ENCODE measurements at places on chromosomes 1 and 21. TPM values are rescaled to one million over a fixed set of nuclear protein-coding genes. Genes with fewer than 3 reads are reported as not detected.

DNA sequence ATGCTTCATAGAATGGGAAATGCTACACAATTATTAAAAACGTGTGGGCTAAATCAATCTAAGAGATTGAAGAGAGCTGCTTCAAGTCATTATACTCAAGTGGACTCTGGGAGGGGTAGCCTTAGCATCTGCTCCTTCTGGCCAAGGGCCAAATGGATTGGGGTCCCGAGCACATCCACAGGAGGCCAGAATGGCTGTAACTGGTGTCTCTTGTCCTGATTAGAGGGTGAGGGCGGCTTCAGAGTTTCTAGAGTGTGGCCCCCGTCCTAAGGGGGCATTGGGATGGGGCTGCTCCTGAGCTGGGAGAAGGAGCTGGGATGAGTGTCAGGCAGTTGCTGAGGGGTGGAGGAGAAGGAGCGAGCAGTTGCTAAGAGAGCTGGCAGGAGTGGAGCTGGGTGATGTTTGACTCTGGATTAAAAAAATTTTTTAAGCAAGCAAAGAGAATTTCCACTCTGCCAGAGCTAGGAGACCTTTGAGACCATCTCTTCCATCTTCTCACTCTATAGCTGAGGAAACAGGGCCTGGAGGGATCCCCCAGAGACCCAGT lies 71.3 kb upstream of the TLR5 start:
- no peak overlapping the region for H3K4me3 ChIP-seq
- no peaks in the 10 kb centered on the region for H3K27me3 ChIP-seq
- no peaks in the 10 kb centered on the region for H3K4me1 ChIP-seq
- H3K36me3 ChIP-seq = no peaks in the 10 kb centered on the region

Gene INSRR
- total RNA-seq = 0.54 TPM

Gene TMEM82
- total RNA-seq = not detected

DNA sequence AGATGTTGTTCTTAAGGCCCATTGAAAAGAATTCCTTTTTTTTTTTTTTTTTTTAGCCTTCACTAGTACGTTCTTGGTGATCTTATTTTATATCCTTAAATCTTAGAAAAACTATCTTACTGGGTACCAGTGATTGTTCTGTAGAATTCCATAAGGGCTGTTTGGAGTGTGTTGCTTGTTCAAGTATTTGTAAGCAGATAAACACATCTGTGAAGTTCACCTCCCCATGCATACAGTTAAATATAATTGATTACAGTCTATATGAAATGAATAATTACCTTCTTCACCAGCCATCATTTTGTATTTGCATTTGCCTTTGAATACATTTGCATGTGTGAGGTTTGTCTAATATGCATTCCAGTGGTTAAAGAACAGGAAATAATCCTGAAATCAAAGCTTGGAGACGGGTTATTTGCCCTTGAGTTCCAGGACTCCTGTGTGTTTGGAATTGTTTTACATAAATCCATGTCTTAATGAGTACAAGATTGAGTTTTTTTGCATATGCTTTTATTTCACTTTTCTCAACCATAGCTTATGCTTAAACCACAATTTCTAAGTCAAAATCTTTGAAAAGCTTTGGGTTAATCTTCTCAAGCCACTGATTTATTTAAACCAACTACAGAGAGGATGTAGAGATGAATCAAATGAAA lies 73.1 kb downstream of the VPS13D start:
- H3K4me3 ChIP-seq = no peak overlapping the region
- H3K27ac ChIP-seq = no peak overlapping the region
- H3K27me3 ChIP-seq = no peaks in the 10 kb centered on the region
- DNase-seq = no peak
- peaks cover 33% of the 10 kb centered on the region for H3K36me3 ChIP-seq

DNA sequence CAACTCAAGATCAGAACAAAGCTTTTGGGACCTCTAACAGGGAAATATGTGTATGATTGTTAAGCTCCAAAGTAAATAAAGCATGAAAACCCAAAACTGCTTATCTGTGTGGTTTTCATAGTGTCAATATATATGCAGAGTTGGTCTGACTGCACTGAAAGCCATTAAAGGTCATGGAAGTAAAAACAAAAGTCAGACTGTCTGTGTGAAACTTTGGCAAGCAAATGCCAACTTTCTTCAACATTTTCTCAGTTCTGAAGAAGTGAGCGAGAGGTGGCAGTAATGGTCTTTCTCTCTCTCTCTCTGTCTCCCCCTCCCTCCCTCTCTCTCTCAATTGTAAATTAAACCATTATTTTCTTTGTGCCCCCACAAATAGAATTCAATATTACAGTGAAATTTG lies 100.1 kb upstream of the S1PR1 start:
- peaks cover 1% of the 10 kb centered on the region for H3K36me3 ChIP-seq
- peak overlapping the region; percentile 80 for H3K27ac ChIP-seq
- peak; percentile 59 for DNase-seq
- peak overlapping the region; percentile 33 for H3K4me3 ChIP-seq
- peaks cover 64% of the 10 kb centered on the region for H3K4me1 ChIP-seq

GRCh38 chr1:22416555-22417454 lies 34.8 kb upstream of the ZBTB40 start:
- H3K4me3 ChIP-seq = no peak overlapping the region
- H3K27ac ChIP-seq = no peak overlapping the region
- peak; percentile 82 for DNase-seq
- H3K4me1 ChIP-seq = peaks cover 5% of the 10 kb centered on the region
- H3K27me3 ChIP-seq = peaks cover 36% of the 10 kb centered on the region

Gene TINAGL1
- not detected for total RNA-seq

Gene GJA9
- total RNA-seq = not detected

DNA sequence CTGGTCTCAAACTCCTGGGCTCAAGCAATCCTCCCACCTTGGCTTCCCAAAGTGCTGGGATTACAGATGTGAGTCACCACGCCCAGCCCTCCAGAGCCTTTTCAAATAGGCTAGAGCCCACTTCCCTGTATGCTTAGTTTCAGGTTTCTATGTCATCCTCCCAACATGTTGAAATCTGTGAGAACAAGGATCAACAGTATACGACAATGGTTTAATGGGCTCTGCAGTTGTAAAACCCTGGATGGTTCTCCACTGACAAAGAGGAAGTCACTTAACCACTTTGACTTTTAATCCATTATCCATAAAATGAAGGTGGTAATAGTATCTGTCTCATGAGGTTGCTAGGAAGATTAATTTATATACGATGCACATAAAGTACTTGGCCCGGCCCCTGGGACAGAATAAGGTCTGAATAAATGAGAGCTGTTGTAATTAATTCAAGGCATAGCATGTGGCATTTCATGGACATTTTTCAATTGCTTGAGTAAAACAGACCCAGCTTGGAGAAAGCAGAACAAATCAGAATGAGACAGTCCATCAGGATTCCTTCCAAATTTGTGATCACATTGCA lies 113.9 kb upstream of the ZNF648 start:
- no peaks in the 10 kb centered on the region for H3K36me3 ChIP-seq
- peaks cover 7% of the 10 kb centered on the region for H3K4me1 ChIP-seq
- DNase-seq = no peak
- H3K4me3 ChIP-seq = no peak overlapping the region

DNA sequence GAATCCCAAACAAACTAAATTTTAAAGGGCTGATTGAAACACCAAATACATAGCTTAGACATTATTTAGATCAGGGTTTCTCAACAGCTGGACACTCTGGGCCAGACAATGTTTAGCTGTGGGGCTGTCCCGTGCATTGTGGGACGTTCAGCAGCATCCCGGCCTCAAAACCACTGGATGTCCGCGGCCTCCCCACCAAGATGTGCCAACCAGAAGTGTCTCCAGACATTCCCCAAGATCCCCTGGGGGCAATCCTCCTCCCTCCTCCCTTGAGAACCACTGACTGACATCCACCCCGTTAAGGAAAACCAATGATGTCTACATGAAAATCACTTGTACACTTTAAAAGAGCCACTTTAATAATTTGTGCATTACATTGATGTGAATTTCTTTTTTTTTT lies 38.4 kb downstream of the CLSTN1 start:
- no peaks in the 10 kb centered on the region for H3K27me3 ChIP-seq
- peaks cover 3% of the 10 kb centered on the region for H3K36me3 ChIP-seq
- peaks cover 28% of the 10 kb centered on the region for H3K4me1 ChIP-seq
- H3K27ac ChIP-seq = no peak overlapping the region
- no peak overlapping the region for H3K4me3 ChIP-seq
- no peak for DNase-seq

GRCh38 chr1:190477762-190478148 lies at the start of gene BRINP3:
Gene BRINP3 (minus strand): TSS chr1:190477864.
- H3K27me3 ChIP-seq = peaks cover 25% of the 10 kb centered on the region
- peaks cover 1% of the 10 kb centered on the region for H3K4me1 ChIP-seq
- no peak for DNase-seq
- no peaks in the 10 kb centered on the region for H3K36me3 ChIP-seq

DNA sequence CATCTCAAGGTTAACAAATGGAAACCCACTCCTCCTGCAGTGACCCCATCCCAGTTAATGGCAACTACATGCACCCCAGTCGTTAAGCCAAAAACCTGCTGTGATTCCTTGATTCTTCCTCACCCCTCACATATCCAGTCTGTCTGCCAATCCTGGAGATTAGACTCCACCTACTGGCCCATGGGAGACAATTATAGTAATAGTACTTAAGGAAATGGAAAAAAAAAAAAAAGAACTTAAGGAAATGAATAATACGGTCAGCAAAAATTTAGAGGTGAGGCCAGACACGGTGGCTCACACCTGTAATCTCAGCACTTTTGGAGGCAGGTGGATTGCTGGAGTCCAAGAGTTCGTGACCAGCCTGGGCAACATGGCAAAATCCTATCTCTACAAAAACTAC lies 7.0 kb downstream of the NOL9 start:
- H3K4me3 ChIP-seq = no peak overlapping the region
- H3K27ac ChIP-seq = peak overlapping the region; percentile 83
- H3K4me1 ChIP-seq = peaks cover 35% of the 10 kb centered on the region
- H3K36me3 ChIP-seq = peaks cover 46% of the 10 kb centered on the region
- H3K27me3 ChIP-seq = no peaks in the 10 kb centered on the region

Gene GRIK3
- not detected for total RNA-seq

- H3K4me1 ChIP-seq = no peaks in the 10 kb centered on the region
- no peak overlapping the region for H3K4me3 ChIP-seq
- no peaks in the 10 kb centered on the region for H3K27me3 ChIP-seq
Measured at GRCh38 chr1:62084310-62084890, 110.2 kb upstream of the L1TD1 start.

GRCh38 chr1:91679446-91679845 lies 178.8 kb downstream of the CDC7 start:
- H3K36me3 ChIP-seq = peaks cover 3% of the 10 kb centered on the region
- peaks cover 5% of the 10 kb centered on the region for H3K4me1 ChIP-seq
